ENCODE measurements at places on chromosomes 13 and 19. TPM values are rescaled to one million over a fixed set of nuclear protein-coding genes. Genes with fewer than 3 reads are reported as not detected.

AZU1 gene
- total RNA-seq = 0.25 TPM

DNA sequence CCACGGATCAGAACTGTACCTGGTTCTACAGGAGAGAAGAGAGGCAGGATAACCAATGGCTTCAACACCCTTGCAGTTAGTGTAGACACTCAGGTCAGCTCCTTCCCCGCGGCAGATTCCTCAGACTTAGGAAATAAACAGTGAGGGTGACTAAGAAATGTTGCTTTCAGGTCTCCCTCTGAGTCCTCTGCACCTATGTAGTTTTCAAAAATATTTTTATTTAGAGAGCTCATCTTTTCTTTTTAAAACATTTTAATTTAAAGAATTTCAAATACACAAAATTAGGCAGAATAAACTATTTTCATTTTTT is 195.2 kb downstream of the KLF12 start:
- no peak for DNase-seq

ZNF90 gene
- 19.8 TPM for total RNA-seq

- no peak for DNase-seq
These were observed 203.6 kb upstream of the NBEA start for GRCh38 chr13:34738254-34738992.

- DNase-seq = no peak
These were observed 7.1 kb downstream of the ZNF20 start for GRCh38 chr19:12133069-12133468.

DNA sequence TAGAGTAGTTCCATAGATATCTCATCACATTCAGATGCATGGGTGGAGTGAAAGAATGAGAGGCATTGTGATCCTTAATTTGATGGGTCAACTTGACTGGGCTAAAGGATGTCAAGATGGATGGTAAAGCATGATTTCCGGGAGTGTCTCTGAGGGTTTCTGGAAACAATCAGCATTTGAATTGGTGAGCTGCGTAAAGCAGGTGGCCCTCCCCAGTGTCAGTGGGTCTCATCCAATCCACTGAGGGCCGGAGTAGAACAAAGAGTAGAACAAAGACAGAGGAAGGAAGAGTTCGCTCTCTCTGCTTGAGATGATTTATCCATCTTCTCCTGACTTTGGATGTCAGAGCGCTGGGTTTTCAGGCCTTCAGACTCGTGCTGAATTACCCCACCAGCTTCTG is 43.1 kb downstream of the SERP2 start:
- DNase-seq = no peak

AXL gene
- 0.11 TPM for total RNA-seq

LGALS7 gene
- not detected for total RNA-seq

NANOS3 gene
- 2.3 TPM for total RNA-seq

- DNase-seq = no peak
These were observed 219.9 kb downstream of the SPRY2 start for GRCh38 chr13:80121038-80121437.

CEBPA gene
- total RNA-seq = 1.6 TPM

DNA sequence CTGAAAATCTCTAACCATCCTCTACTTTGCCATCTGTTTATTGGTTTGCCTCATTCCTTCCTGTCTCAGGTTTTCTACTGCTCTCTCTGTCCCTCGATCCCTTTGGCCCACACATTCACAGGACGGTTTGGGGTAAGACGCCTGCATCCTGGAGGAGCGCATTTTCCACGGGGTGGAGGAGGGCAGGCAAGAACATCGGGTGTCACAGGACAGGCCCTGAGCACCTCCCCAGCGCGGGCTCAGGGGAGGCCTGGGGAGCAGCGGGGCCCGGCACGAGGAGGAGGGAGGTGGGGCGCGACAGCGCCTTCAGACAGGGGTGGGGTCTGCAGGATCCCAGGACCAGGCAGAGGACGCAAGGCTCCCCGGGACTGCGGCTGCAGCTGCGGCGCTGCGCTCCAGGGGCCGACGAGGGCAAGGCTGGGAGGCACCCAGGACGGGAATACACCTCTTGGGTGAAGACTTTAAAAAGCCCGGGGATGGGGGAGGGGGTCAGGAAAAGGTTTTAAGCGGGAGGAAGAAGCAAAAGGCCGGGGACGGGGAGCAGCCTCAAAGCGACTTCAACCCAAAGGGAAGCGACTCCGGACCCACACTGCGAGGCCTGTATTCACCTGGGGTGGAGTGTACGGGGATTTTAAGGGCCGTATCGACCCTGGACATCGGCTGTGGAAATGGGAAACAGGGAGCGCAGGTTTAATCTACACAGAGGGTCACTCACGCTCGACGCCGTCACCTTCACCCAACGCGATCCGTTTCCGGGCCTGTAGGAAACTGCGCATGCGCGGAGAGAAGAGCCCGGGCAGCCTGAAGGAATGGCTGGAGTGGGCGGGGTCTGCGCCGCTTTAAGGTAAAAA is at the start of gene ZNF415:
ZNF415 (minus strand) TSS at position 770 of the 851 bp plus-strand sequence. CDS start 10,234 bp downstream, outside the sequence.
- peak; percentile 68 for DNase-seq

UBE2L5 gene
- not detected for total RNA-seq

DNA sequence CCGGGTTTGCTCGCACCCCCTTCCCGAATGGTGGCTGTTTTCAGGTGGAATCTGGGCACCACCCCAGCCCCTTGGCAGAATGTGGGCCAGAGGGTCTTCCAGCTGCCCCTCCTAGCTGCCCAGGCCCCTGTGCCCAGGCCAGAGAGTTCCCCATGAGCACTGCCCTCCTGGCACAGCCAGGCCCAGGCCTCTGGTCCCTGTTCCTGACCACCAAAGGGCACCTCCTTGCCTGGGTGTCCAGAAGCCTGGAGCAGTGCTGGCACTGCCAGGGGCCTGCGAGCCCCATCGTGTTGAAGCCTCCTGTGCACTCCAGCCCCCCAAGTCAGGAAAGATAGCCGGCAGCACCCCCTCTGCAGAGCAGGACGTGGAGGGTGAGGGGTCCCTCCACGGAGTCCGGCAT is 23.4 kb downstream of the PIAS4 start:
- DNase-seq = no peak

ETV2 gene
- 1.6 TPM for total RNA-seq

ADGRE1 gene
- total RNA-seq = 0.83 TPM

GRCh38 chr13:89554801-89555200 is 1792.7 kb upstream of the MIR17HG start:
- DNase-seq = no peak

- no peak for DNase-seq
These were observed 43.0 kb upstream of the CSNK1A1L start for GRCh38 chr13:37148501-37148900.

GRCh38 chr13:27860743-27861142 is 59.1 kb upstream of the PDX1 start:
- no peak for DNase-seq

- DNase-seq = peak; percentile 95
These were observed at the start of gene FGF22 for GRCh38 chr19:639253-640160. Gene FGF22, plus strand, starts transcription at chr19:639879. Its CDS starts 47 bp downstream, at chr19:639926.

DNA sequence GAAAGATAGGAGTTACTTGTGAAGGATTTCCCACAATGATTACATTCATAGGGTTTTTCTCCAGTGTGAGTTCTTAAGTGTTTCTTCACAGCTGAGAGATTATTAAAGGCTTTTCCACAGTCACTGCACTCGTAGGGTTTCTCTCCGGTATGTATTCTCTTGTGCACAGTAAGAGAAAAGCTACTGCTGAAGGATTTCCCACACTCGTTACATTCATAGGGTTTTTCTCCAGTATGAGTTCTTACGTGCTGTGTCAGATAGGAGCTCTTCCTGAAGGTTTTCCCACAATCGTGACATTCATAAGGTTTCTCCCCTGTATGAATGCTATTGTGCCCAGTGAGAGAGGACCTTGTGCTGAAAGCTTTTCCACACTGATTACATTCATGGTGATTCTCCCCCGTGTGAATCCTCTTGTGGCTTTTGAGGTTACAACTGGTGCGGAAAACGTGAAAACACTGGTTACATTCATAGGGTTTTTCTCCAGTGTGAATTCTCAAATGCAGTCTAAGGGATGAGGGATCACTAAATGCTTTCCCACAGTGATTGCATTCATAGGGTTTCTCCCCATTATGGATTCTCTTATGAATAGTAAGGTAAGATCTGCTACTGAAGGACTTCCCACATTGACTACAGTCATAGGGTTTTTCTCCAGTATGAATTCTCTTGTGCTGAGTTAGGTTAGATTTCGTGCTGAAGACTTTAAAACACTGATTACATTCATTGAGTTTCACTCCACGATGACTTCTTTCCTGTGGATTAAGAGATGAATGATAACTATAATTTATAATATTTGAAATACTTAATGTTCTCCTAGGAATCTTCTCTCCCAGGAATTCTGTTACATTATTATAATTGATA is 20.6 kb downstream of the ZNF558 start:
- no peak for DNase-seq

OR7D2 gene
- not detected for total RNA-seq

DNA sequence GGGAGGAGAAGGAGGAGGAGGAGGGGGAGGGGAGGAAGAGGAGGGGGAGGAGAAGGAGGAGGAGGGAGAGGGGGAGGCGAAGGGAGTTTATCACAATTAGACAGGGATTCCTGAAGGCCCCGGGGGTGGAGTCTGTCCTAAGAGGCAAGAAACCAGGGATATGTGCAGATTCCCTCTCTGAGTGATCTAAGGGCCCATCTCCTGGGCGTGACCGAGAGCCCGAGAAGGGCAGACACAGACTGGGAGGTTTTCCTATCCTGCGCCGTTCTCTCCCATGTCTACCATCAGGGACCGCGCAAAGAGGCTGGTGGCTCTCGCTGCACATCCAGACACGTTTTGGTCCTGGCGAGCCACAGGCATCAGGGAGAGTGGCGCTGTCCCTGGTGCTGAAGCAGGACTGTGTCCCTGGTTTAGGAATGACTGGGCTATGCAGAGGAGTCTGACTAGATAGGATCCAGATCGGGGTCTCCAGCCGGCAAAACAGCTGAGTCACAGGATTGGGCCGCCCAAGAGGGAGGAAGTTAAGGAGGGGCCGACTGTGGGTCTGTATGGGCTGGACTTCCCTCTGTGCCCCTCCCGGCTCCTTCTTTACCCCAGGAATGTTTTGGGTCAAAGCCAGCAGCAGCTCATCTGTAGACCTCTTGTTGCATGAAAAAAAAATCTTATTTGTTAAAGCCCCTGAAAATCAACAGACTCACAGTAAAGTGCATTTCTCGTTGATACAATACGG is 17.9 kb upstream of the ZNF175 start:
- peak; percentile 69 for DNase-seq

APLP1 gene
- total RNA-seq = 1.2 TPM

ZNF579 gene
- 10.1 TPM for total RNA-seq

GRCh38 chr13:86445672-86446071 is 646.5 kb upstream of the SLITRK6 start:
- DNase-seq = no peak

USHBP1 gene
- total RNA-seq = not detected

SYNGR4 gene
- total RNA-seq = 0.30 TPM

VSTM1 gene
- total RNA-seq = not detected

Measured in activated naive CD8-positive, alpha-beta T cell treated with anti-CD3 and anti-CD28 coated beads, Interleukin-2, amount 10 ng/mL, durations not matched to agents 7 days and 5 days (primary cell).